ENCODE measurements at places on chromosomes 4 and X. TPM values are rescaled to one million over a fixed set of nuclear protein-coding genes. Genes with fewer than 3 reads are reported as not detected.

DNA sequence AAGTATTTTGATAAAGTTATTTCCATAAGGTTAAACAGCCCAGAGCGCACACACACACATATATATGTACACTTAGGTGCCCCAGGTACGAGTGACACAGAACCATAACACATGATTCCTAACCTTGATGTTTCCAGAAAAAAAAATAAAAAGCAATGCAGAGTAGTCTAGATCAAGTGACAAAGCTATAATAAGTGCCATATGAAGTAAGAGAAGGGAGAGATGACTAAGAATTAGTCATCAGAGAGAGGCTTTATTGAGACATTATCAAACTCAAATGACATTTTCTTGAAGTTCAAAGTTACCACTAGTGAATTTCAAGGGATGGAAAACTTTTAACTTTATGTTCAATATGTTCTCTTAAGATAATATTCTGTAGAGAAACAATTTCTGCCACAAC is 215.0 kb downstream of the HTR2C start:
- DNase-seq = no peak

The MAGEC3 gene
- total RNA-seq = not detected

DNA sequence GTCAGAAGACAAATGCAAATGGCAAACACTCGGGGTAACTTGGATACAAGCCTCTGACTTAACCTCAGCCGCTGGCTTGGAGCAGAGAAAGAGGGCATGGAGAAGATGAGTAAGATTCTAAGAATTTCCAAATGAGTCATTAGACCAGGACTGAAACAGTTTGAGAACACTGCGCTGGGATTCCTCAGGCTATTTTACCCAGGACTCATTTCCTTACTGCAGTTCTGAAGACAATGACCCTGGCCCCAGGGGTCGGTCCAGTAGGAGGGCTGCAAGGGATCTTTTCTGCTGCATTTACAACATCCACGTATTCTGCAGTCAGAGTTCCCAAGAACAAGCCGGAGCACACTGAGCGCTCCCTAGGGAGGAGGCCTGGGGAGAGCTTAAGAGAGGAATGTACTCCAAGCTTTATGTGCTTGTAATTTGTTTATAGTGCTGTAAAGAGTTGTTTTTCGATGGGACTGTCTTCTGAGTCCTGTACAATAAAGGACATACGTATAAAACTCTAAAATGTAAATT is 27.3 kb upstream of the SORBS2 start:
- peak; percentile 33 for DNase-seq

DNA sequence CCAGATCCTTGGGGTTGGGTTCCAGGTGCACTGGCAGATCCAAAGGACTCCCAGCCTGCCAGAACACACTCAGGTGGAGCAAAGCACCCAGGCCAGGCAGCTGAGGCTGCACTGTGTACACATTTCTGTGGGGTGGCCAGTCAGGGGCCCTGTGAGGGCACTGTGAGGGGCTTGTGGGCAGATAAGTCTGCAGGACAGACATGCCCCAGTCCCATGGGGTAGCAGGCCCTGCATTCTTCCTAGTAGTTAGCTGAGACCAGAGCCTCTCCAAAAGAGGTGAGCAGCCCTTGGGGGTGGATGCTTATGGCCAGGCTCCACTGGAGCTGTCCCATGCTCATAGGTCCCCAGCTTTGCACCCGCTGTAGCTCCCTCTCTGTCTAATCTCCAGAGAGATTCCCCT is 7.6 kb downstream of the ETDB start:
- DNase-seq = no peak

DNA sequence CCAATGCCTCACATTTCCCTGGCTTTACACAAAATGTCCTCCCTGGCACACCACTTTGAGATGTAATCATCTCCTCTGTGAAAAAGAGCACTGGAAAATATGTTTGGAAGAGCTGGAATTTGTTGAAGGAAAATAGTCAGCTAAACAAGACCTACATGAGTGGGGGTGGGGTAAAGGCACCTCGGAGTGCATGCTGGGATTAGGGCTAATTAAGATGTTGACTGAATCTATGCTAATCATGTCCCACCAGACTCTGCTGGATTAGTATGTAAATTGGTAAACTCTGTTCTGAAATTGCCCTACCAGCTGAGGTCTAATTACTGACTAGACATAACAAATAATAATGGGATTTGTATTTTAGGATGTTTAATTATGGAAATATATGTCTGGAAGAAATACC is 46.8 kb upstream of the MID1 start:
- DNase-seq = no peak

DNA sequence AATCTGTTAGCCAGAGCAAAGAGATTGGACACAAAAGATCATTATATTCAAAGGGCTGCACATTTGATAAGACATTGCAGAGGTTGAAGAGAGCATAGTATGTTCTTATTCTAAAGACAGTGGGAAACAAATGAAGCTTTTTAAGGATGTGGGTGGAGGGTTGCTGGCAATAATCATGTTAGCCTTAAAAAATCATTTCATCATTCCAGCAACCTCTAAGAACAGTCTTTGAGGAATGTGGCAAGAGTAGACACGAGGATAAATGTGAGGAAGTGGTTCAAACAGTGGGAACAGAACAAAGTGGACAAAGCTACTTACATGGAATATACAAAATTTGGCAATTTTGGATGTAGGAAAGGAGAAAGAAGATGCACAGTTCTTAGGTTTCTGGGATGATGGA is 167.3 kb upstream of the SPRY1 start:
- DNase-seq = no peak

DNA sequence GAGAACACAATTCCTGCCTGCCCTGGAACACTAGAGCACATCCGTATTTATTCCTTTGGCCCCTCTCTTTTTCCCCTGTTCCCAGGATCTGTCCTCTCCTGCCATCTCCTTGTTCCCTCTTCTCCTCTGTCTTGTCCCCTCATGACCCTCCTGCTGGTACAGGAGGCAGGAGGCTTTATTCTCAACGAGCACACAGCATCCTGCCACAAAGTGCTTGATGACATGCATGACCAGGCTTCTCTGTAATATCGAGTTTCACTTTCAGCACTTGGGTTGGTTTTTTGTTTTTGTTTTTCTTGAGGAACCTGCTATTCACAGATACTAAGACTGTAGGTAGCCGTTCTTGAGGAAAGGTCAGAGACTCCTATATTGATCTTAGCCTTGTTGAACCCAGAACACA is 35.3 kb downstream of the NALF2 start:
- no peak for DNase-seq

DNA sequence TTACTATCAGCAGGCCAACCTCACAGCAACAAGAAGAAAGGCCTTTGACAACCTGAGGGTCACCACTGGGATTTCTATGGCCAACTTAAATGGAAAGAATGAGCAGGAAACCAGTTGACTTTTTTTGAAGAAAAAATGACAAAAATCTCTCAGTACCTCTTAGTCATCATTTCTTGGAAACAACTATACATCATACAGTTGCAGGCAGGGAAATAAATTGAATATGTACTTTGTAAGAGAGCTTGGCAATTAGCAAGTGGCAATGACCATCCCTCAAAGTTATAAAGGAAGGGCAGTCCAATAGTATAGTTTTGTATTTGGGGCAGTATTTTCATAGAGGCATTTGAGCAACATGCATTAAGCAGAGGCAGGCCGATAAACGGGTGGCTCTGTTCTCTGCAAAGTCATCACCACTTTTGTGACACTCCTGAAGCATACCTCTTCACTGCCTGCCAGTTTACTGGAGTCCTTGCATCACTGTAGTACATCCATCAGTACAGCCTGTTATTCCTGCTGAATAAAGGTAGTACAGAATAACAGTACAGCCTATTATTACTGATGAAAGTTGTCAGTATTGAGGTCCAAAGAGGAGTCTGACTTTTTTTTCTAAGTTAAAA is 83.3 kb upstream of the AMELX start:
- no peak for DNase-seq

The GRIA2 gene
- total RNA-seq = 10.0 TPM

- DNase-seq = no peak
Observed at GRCh38 chrX:101462892-101463291, 22.4 kb upstream of the ARMCX4 start.

- no peak for DNase-seq
Observed at GRCh38 chrX:63746278-63746677, 38.7 kb downstream of the ARHGEF9 start.

DNA sequence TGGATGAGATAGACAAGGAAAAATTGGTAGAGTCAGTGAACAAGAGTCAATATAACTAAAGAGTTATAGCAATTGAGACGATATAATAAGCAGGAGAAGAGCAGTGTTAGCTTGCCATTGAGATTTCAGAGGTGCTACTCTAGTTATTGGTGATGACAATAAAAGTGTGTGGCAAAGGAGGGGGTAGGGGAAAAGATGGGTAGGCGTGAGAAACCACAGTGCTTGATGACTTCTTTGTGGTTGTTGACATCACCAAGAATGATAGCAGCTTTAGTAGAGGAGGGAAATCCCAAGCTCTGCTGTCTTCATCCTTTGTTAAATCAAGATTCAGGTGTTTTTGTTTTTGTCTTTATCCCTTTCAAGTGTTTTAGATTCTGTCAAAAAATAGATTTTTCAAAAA is 179.9 kb upstream of the PPP3CA start:
- DNase-seq = no peak

GRCh38 chr4:68346461-68346860 is 3.4 kb downstream of the YTHDC1 start:
- no peak for DNase-seq

The CT45A5 gene
- total RNA-seq = not detected

GRCh38 chrX:12892716-12893115 is 13.7 kb upstream of the TLR8 start:
- no peak for DNase-seq

- no peak for DNase-seq
Observed at GRCh38 chrX:72037601-72038000, 94.1 kb downstream of the RTL5 start.

DNA sequence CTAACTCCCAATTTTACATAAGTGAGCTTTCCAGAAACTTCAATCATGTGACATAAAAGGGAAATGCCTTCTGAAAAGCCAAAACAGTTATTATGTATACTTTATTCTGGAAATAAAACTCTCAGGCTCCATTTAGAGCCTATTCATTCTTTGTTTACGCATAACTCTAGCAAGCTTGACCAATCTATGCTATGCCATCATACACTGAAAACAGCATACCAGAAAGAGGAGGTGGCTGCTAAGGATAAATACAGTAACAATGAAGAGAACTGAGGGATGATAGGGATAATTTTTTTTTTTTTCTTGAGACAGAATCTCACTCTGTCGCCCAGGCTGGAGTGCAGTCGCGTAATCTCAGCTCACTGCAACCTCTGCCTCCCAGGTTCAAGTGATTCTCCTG is 24.4 kb downstream of the CDKL2 start:
- no peak for DNase-seq

GRCh38 chr4:167144605-167145004 is 89.7 kb downstream of the SPOCK3 start:
- no peak for DNase-seq

All from uterus (tissue), 4 donors.